CD4-positive, alpha-beta T cell treated with Interleukin-21 for 1 hour (primary cell): ENCODE measurements at places on chromosomes 11 and 22.

DNA sequence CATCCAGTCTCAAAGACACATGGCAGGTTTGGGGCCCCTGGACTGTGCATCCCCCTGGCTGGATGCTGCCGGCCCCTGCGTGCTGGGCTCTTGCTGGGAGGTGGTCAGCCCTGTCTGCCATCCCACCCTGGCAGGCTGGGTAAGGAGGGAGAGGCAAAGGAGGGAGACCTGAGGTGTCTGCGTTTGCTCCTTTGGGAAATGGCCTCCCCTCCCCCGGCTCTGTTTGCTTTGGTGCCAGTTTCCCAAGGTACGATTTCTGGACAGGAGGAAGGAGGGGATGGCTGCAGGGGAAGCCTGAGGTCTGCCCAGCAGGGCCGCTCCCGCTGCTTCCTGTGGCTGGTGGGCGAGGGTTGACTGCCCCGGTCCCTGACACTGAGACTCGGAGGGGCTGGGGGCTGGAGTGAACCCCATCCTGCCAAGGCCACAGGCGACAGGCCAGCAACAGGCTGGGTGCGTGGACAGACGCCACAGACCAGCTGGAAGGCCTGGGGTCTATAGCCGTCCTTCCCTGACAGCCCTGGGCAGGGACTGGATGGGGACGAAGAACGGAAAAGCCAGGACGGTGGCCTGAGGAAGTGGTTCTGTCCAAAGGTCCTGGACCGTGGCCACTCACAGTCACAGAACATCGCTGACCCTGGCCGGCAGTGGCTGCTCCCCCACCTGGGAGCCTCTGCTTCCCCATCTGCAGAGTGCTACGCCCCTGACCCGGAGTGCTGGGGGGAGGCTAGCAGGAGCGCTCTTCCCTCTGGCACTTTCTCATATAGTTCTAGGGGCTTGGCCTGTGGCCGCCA, 38.0 kb downstream of the OSBPL5 start:
- DNase-seq = no peak

DNA sequence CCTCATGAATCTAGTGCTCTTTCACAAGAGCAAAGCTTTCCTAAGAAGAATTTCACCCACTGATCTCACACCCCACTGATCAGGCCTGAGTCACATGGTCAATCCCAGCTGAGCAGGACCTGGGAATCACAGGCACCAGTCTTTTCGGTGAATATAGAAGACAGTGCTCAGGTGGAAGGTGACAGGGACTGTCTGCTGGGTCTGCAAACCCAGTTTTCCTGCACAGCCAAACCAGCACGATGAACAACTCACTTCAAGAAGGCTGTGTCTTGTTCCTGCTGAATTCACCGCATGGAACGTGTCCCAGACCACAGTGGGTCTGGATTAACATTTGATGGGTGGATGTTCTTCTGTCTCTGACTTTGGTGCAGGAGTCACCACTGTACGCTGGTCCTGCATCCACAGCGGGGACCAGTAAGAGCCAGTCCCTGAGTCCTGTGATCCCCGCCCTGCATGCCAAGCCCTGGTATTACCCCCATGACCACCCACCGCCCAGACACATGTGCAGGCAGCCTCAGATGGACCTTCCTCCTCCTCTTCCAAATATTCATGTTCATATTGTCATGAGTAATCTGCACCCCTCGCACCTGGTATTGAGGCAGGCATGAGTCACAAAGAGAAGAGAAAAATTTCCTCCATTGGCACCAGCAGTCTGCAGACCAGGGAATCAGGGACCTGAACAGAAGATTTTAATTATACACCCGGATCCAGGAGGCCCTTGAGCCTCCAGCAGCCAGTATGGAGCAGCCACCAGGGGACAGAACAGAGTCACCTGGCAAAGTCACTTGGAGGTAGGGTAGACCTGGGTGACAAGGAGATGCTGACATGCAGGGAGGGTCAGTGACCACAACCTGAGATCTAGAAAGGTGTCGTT, 8.6 kb upstream of the IGLL5 start:
- DNase-seq = no peak

DNA sequence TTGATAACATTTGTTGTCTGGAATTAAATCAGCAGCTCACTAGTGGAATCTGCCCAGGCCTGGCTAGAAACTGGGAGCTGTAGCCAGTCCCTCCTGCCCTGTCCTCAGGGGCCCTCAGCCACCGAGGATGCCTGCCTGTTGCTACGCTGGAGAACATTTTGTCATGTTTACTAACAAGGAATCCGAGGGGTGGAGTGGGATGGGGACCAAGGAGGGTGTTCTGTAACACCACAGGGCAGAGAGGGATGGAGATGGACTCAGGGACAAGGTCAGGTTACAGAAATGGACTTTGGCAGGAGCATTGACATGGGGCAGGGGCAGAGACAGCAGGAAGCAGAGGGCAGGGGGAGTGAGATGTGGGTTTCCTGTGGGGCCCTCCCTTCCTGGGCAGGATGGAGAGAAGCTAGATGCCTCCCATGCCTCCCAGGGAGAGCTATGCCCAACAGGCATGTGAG, 45.8 kb upstream of the AMPD3 start:
- peak; percentile 7 for DNase-seq

- no peak for DNase-seq
These were observed 145.7 kb downstream of the TENM4 start for GRCh38 chr11:79294845-79295731.

- no peak for DNase-seq
These were observed 37.4 kb downstream of the KCNQ1 start for GRCh38 chr11:2482204-2482603.
